GM06990 (cell line): ENCODE measurements at places on chromosomes 4 and X.
A peak's percentile ranks its signal among the peaks of the same experiment; 100 is the strongest.

- DNase-seq = no peak
Observed at GRCh38 chr4:71163317-71163716, 169.9 kb downstream of the DCK start.

GRCh38 chr4:147355847-147356246, 125.0 kb upstream of the EDNRA start:
- DNase-seq = no peak

GRCh38 chr4:5200513-5200912, 149.2 kb downstream of the STK32B start:
- DNase-seq = no peak

GRCh38 chrX:97314345-97314744, 430.6 kb downstream of the RPA4 start:
- no peak for DNase-seq

DNA sequence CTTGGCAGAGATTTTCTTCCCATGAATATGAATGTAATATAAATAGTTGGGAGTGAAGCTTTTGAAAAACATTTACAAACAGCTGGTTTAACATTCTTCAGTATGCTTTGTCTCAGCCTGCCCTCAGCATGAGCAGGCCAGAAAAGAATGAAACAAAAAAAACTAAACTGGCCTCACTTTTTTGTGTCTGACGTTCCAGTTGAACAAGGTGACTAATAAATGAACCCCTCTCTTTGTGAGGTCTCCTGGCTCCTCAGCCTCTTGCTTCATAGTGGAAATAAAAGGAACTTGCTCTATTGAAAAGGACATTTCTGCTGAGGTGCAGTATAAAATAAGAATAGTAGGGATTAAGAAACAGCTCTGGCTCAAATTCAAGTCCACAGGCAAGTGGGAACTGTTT, 9.4 kb downstream of the CHST7 start:
- no peak for DNase-seq

GRCh38 chr4:169103966-169104412, 93.9 kb upstream of the CBR4 start:
- DNase-seq = no peak

DNA sequence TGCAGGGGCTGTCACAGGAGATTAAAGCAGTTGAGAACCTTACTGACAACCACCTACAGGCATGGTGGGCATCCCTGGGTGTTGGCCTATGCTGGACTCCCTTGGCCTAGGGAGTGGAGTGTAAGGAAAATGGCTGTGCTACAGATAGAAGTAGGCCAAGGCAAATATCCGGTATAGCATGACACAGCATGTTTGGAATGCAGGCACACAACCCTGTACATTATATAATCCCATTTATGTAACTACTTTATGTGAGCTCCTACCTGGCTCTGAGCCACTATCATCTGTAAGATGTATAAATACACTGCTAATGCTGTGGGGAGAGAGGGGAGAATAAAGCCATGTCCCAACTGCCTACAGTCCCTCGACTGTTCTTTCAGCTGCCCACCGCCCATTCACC, 38.7 kb upstream of the KCTD8 start:
- DNase-seq = no peak

DNA sequence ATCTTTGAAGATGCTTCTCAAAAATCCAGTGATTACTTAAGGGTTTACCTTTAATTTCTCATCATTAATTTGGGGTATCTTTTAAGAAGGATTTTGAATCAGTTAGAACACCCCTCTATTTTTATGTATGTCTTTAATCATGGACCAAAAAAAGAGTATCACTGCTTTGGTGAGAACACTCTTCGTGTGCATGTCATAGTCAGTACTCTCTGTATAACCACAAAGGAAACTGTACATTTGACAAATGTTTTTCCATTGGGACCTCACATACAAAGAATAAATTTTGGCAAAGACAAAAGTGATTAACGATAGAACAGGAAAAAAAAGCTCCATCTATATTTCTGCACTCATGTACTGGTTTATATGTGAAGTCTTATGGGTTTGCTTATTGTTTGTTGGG, 31.3 kb downstream of the FAM241A start:
- no peak for DNase-seq

DNA sequence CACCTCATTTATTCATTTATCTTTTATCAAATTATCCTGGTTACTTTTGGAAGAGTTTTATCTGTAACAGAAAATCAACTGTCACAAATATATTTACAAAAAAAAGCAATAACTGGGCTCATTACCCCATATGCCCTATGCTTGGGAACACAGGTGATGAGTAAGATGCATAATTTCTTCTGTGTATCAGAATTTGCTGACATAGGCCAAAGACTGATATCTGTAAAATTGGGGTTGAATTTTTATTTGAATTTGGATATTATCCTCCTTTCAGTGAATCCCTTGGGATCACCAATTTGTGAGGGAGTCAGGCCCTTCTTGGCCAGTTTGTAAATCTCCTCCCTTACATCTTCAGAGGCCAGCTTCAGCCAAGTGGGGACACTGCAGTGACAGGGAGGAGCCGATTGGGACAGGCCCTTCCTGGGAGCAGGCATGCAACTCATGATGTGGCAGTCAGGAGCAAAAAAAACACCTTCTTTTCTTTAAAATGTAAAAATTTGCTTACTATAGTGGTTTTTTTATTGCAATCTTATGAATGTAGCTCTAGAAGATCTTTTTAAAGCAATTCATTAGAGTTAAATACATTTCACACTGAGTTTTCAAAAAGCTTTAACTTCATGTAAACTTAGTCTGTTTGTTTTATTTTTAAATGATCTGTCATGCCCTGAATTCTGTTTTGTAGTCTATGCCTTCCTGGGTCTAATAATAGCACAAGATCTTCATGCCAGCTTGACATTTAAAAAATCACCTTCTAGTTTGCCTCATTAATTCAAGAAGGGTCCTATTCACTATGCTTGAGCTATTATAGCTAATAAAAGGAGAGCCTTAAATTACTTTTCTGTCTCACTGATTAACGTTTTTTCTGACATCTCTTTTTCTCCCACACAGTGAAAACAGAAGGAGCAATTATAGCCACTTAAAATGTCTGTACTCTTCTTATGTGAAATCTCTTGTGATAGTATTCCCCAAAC, 136.6 kb upstream of the SPRY1 start:
- DNase-seq = no peak

GRCh38 chr4:153916273-153916755, 127.4 kb upstream of the SFRP2 start:
- DNase-seq = peak; percentile 33

GRCh38 chr4:20297261-20297660, 45.6 kb downstream of the SLIT2 start:
- no peak for DNase-seq

DNA sequence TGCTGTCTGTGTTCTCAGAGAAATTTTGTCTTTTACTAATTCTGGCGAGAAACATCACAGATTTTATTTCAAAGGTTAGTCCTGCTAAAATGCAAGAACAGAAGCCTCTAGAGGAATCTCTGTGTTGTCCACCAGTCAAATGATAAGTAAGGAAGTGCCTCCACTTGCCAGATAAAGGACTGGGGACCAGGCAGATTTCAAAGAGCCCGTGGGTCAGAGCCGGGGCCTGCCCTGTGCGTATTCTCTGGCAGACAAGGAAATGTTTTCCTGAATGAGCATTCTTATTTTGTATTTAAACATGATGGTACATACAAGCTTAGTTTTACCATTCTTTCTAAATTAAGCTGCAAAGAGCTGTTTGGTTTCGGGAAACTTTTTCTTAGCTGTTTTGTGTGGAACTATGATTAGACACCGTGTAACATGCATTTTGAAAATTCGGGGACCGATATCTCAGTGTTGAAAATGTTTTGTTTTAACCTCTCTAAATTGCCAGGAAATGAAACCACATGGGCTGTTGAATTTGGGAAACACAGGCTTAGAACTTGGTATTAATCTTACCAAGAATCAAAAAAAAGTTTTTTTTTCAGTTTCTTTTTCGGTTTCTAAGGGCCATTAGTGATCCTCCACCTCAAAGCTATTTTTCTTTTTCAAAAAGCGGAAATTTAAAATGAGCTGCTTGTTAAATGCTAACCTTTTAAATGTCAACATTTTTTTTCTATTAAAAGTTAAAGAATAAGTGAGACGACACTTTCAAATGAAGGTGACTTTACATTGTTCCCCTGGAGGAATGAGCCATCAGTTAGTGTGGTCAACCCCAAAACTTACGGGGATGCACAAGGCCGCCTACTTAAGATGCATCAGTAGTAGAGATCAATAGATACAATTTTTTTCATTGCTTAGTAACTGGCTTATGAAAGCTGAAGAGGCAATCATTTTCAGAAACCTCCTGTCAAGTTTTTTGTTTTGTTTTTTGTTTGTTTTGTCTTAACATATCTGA, 89.6 kb upstream of the MTM1 start:
- no peak for DNase-seq

- DNase-seq = peak; percentile 86
Observed at GRCh38 chr4:184815046-184815877, 10.5 kb downstream of the ACSL1 start.

DNA sequence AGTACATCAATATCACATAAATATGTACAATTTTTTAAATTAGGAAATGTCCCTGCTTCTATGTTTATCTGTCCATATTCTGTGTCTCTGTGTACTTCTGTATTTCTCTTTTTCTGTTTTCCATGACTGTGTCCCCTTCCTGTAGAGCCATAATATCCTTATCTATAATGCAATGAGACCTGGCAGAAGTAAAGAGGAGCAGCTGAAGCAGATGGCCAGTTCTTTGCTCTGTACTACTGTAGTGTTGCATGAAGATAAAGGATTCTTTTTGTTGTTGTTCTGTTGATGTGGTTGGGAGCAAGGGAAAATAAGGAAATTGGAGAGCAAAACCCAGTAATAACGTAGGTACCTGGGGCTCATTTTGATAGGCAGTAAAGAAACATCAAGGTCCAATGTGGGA, 301.7 kb downstream of the ADGRL3 start:
- DNase-seq = no peak

GRCh38 chr4:76708971-76709771, 188.8 kb downstream of the SOWAHB start:
- DNase-seq = no peak

GRCh38 chr4:164212134-164212533, 541.8 kb upstream of the SMIM31 start:
- DNase-seq = no peak

DNA sequence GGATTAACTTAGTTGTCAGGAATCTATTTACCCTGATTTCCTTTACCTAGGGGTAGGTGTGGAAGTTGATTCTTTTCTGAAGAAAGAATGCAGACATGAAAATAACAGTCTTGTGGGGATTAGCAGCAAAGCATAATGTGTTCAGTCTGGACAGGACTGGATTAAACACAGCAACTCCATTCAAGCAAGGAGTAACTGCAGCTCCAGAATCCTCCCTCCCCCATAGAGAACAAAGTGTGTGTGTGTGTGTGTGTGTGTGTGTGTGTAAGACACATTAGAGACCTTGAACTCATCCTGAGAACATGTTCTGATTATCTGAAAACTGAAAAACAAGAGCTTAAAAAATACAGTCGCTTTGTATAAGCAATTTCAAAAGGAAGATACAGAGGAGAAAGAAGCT, 9.3 kb downstream of the C4orf54 start:
- DNase-seq = no peak

- DNase-seq = no peak
Observed at GRCh38 chrX:150544835-150545770, 23.3 kb upstream of the MTM1 start.

GRCh38 chrX:136588036-136588435, 56.0 kb downstream of the VGLL1 start:
- DNase-seq = peak; percentile 22

GRCh38 chr4:18578307-18578706, 556.8 kb upstream of the LCORL start:
- no peak for DNase-seq

GRCh38 chrX:12469296-12469695, 321.9 kb upstream of the PRPS2 start:
- no peak for DNase-seq

- DNase-seq = no peak
Observed at GRCh38 chr4:87805971-87806370, 6.6 kb downstream of the IBSP start.

DNA sequence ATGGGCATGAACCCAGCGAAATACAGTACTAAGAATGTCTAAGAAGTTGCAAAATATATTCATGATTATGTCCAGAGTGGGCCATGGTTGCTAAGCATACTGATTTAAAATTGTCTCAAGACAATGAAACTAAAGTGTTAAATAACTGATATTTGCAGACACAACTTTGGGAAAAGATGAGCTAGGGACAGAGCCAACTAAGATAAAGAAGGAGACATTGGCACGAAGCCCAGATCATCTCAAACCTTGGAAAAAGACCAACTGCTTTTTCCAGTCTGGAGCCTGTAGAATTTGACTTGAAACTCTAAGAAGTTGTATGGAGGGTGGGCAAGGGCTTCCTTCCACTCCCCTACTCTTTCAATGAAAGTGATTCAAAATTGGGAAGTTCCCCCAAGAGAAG, 108.5 kb upstream of the GLRA2 start:
- no peak for DNase-seq

- DNase-seq = no peak
Observed at GRCh38 chrX:1074172-1074571, 138.3 kb downstream of the CRLF2 start.

DNA sequence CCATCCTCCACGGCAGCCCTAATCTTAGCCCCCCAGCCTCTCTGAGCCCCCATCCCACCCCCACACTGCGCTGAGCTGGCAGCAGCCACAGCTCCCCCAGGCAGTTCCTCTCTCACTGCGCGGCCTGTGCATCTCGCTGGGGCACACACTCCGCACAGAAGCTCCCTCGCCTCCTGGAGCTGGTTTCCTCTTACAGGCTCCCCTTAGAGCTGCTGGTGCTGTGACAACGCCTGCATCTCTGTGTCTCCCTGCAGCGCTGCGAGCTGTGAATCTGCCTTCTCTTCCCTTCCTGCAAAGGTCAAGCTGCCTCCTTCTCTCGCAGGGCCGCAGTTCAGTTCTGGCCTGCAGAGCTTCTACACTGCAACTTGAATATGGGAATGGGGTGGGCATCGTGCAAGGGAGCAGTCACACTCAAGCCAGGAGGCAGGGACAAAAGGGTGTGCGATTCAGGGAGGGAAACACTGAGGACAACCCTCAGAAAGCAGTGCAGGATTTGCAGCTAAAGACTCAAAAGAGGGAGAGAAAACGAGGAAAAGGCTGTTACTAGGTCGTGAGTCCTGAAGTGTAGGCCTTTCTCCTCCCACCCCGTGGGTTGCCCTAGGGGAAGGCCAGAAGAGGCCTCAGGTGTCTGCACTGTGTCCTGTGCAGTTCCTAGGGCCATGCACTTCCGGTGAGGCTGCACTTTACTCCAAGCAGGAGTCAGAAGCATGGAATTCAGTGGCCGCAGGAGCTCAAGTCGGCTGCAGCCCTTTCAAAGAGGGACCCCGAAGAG, 87.0 kb downstream of the BCOR start:
- DNase-seq = no peak
